ENCODE measurements at places on chromosomes 7 and 10. TPM values are rescaled to one million over a fixed set of nuclear protein-coding genes. Genes with fewer than 3 reads are reported as not detected.

- DNase-seq, result no peak
- H3K4me1 ChIP-seq, result peaks cover 26% of the 10 kb centered on the region
- H3K27me3 ChIP-seq, result no peaks in the 10 kb centered on the region
- no peak overlapping the region for H3K4me3 ChIP-seq
- no peaks in the 10 kb centered on the region for H3K36me3 ChIP-seq
Measured at GRCh38 chr10:17684537-17684936, 40.6 kb downstream of the STAM start.

DNA sequence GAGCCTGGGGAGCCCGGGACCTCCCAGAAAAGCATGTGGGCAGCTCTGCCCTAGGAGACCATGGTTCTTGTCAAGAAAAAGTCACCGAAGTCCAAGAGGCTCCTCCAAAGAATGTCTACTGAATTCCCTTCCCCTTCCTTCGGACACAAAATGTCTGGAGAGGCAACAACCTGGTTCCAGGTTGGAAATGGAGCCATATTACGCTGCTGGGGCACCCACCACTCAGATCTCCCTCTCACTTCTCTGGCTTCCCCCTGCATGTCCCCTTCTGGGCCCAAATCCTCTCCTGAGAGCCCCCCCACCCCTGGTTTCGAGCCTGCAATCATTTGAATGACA is 52.6 kb downstream of the RGS10 start:
- no peaks in the 10 kb centered on the region for H3K36me3 ChIP-seq
- H3K27me3 ChIP-seq, result no peaks in the 10 kb centered on the region
- no peak for DNase-seq
- no peak overlapping the region for H3K27ac ChIP-seq

DNA sequence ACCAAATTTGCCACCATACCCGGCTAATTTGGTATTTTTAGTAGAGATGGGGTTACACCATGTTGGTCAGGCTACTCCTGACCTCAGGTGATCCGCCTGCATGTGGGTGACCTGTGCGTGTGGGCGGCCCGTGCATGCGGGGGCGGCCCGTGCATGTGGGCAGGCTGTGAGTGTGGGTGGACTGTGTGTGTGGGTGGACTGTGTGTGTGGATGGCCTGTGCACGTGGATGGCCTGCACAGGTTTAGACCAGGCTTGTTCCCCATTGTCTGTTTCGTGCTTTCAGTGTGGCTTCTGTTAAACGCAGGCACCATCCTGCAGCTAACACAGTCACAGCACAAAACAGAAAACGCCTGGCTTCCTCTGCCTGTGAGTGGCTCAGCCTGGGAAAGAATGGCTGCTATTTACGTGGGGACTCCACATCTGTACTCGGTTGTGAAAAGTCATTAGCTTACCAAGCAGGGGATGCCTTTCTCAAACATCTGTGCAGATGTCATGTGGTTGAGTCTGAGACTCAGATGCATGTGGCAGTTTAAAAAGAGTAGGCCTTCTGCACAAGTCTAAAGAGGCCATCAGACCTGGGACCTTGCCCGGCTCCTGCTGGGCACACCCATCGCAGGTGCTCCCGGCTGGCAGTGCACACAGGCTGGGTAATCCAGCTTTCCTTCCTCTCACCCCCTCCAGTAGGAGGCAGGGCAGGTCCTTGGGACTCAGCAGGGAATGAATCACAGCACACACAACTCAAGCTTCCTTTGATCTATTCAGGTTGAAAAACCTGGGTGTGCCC is 91.6 kb downstream of the COBL start:
- H3K27me3 ChIP-seq, result no peaks in the 10 kb centered on the region
- no peak overlapping the region for H3K27ac ChIP-seq
- H3K4me3 ChIP-seq, result no peak overlapping the region
- no peaks in the 10 kb centered on the region for H3K36me3 ChIP-seq
- no peaks in the 10 kb centered on the region for H3K4me1 ChIP-seq
- no peak for DNase-seq

DNA sequence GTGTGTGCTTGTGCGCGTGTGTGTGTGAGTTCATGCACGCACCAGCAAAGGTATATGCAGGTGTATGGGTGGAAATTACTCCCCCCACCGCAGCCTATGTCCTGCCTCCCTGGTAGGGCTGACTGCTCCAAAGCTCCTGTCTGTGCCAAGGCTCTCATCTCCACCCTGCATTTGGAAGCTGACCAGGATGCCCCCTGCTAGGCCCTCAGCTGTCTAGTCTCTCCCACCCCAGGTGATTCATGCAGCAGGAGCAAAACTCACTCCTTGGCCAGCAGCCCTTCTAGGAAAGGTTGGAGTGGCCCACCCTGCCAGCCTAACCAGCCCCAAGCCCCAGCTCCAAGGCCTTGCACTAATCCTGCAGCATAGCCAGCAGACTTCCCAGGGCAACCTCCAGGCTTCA is 148.4 kb downstream of the GRID1 start:
- DNase-seq, result no peak
- no peaks in the 10 kb centered on the region for H3K4me1 ChIP-seq
- H3K4me3 ChIP-seq, result no peak overlapping the region
- H3K36me3 ChIP-seq, result no peaks in the 10 kb centered on the region

GRCh38 chr7:136640977-136641376 is 227.5 kb upstream of the CHRM2 start:
- H3K4me3 ChIP-seq, result no peak overlapping the region
- H3K27me3 ChIP-seq, result no peaks in the 10 kb centered on the region

Gene RSU1
- 53.7 TPM for total RNA-seq

Gene MRLN
- total RNA-seq, result not detected
